ENCODE measurements at places on chromosomes 2 and 18.

DNA sequence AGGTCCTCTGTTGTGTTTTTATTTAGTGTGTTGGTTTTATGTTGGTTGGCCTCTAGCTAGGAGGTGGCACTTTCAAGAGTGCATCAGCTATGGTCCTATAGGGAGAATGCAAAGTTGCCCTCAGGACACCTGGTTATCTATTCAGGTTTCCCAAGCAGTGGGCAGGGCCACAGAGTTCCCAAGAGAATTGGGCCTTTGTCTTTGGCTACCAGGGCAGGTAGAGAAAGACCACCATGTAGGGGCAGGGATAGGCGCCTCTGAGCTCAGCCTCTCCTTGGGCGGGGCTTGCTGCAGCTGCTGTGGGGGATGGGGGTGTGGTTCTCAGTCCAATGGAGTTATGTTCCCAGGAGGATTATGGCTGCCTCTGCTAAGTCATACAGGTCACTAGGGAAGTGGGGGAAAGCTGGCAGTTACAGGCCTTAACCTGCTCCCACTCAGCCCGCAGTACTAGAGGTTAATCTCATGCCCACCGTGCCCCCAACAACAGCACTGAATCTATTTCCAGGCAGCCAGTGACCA lies 26.0 kb downstream of the ABCB11 start:
- no peak for DNase-seq

DNA sequence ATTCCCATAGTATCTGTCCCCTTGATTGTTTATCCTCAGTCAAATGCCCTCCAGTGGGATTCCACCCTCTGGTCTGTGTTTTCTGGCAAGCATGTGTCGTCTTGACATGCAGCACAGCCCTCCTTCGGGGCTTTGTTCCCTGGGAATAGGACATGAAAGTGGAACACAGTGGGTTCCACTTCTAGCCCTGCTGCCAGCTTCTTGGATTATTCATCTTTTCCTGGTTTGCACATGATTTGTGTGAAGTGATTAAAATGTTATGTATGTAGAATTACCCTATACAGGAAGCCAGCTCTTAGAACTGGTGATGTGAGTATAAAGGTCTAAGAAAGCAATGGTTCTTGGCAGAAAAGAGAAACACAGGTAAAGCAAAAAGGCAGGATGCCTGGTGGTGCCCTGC lies 142.3 kb downstream of the TANC1 start:
- no peak for DNase-seq

- no peak for DNase-seq
Measured at GRCh38 chr2:111176867-111177266, 56.2 kb downstream of the BCL2L11 start.

DNA sequence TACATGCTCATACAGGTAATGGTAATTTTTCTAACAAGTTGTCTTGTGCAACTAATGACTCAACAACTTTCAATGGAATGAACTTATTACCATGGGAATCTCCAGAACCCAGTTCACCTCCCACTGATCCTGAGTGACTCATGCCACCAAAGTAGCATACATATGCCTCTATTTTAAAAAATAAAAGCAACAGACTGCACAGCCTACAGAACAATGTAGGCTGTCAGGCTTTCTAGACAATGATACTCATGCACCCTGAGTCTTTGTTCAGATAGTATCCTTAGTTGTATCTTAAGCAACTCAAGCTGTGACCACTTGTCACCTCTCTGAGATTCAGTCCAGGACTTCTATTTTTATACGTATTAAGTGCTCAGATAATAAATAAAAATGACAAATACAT lies 531.0 kb upstream of the SETBP1 start:
- no peak for DNase-seq

DNA sequence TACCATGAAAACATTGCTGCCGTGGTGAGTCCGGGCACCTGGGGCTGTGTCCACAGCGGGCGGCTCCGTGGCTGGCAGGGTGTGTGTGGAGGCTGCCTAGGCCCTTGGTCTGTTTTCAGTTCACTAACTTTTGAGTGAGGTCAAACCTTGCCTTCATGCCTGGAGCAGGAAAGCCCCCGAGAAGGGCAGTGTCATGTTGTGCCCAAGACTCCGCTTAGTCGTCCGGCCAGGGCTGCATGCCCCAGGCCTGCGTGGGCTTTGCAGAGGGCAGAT lies 24.1 kb downstream of the MAL start:
- no peak for DNase-seq

DNA sequence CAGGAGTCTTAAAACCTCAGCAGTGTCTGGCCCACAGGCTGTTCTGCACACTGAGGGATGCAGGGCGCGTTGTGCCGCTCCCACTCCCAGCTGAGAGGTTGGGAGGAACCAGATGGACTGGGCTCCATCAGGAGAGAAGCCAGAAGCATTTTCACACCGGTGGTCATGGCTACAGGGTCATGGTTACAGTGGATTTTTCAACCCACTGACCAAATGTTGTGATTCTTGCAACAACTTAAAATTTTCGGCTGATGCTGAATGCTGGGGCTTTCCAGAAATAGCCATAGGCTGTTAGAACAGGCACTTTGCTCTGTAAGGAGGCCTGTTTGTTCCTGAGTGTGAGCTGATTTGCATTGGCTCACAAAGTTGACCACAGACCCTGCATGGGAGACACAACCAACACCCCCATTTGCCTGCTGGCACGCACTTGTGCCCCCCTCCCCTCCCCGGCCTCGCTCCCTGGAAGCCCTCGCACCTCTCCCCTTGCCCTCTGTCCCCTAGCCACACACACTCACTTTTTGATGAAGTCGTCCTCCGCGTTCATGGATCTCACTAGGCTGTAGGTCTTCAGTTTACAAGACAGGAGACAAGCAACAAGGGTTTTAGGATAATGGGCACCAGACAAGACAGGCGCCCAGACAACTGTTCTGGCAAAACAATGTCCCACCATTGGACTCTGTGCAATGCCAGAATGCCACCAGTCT lies 3.4 kb downstream of the LPIN1 start:
- no peak for DNase-seq

DNA sequence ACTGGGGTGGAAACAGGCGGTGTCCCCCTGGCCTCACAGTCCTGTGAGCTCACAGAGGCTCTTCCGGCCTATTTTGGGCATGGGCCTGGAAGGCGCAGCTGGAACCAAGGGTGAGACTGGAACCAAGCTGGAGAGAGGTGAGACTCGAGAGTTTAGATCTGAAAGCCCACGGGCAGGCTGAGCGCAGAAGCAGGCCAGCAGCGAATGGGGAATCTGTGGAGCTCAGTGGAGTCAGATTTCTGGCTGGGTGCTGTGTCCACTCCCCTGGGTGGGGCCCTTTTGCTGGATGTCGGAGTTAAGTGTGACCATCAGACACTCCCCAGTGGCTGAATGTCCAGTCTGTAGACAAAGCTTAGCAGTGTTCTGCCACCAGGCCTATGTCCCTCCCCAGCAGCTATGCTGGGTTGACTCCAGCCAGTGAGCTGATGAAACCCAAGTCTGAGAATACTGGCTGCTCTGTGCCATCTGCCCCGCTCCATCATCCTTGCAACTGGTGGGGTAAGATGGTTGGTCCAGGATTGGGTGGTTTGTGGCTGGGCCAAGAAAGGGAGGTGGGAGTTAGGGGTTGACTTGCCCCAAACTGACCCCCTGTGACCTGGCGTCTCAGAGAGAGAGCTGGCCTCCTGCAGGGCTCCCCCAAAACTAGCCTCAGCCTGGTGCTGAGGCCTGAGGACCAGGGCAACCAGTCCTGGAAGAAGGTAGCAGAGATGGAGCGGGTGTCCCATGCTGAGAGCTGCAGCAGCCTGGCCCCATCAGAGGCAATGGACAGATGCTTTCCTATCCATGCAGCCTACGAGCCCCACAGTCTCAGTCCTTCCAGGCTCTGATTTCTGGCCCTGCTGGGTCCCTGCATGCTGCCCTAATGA lies 34.4 kb downstream of the CYP26B1 start:
- no peak for DNase-seq

GRCh38 chr2:12676771-12677170 lies 40.0 kb upstream of the TRIB2 start:
- DNase-seq: no peak

- DNase-seq: no peak
Measured at GRCh38 chr2:34652636-34653035, 1053.5 kb upstream of the FAM98A start.

DNA sequence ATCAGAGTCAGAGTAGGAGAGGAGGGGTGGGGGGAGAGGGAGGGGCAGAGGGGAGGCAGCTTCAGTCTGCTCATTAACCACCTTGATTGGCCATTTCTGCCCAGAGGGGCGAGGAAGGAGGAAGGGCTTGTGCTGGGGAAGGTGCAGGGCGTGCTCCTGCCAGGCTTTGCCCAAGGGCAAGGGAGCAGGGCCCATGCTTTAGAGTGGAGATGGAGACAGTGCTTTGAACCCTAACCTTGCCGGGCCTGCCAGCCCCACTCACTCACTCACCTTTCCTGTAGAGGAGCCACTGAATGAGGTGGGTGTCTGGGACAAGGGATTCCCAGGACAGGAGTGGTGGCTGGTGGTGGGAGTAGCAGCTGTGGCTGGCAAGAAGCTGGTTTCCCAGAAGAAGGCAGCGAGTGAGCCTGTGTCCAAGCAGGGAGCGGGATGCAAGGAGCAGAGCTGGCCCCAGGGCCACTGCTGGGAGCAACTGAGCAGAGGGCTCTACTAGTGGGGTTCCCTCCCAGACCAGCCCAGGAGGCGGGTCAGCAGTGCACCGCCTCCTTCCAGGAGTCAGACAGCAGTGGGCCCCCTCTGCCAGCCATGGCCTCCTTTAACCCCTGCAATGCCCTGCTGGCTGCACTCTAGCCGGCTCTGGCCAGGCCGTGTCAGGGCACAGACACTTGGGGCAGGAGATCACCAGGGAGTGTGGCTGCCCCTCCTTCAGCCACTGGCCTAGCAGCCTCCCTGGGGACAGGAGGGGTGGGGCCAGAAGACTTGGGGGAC lies 3.6 kb upstream of the RUFY4 start:
- DNase-seq: no peak

DNA sequence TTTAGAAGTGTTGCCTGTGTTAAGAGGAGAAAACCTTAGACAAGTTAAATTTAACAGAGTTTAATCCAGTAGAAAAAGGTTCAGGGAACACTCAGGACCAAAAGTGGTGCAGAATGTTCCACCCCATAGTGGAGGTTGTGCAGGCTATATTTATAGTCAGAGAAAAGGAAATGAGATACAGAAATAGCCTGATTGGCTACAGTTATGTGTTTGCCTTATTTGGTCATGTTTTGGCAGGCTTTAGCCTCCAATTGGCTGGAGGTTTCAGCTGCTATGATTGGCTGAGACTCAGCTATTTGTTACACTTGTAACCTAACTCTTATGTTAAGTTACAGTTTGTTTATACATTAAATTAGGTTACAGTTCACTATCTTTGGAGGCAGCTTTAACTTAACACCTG lies 4.2 kb downstream of the STAMBP start:
- DNase-seq: no peak

DNA sequence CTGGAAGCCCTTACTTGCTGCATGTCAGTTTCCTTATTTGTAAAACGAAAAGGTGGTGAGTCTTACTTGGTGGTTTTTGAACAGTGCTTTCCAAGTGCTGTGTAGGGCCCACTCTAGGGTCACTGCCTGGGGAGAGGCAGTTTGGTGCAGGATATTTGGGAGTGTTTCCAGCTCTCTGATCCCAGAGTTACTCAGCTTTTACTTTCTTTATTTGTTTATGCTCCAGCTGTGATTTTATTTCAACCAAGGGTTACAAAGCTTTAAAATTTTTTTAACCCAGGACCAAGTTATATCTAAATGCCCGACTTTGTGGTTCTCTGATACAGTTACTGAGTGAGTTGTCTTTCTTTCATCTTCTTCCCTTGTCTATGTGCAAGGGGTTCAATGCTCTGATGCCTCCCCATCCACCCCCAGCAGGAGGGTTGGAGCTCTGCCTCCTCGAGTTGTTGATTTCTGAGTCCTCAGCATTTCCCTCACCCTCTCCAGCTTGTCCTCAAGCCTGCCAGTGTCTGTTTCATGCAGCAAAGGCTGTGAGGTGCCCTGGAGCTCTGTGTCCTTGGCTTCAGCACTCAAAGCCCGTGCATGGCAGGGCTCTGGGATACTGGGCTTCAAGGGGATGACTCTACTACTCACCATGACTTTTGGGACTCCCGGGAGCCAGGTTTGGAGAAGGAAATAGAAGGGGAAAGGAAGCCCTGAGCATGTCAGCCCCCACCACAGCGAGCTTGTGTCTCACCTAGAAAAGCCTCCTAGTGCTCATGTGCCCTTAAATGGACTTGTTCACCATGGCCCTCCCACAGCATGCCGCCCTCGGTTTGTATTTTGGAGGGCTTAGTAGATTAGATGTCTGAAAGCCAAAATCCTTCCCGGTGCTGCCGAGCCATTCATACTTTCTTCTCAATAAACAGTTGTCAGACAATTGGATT lies 236.8 kb downstream of the SETBP1 start:
- DNase-seq: no peak

- DNase-seq: no peak
Measured at GRCh38 chr2:227827143-227827542, 13.5 kb downstream of the CCL20 start.

DNA sequence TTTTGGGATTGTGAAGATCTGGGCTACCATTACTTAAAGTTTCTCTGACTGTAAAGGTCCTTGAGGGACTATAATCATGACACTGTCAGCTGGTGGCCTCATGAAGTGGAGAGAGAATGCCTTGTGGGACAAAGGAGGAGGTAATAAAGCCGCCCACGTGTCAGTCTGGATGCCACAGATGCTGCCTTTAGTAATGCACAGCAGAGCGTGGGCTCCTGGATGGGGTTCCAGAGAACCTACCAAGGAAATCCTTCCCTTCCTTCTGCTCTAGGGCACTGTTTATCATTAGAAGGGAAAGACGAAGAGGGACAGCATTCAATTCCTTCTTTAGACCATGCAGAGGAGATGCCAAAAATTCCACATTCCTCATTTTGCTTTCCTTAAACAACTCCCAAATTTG lies 63.5 kb downstream of the COL5A2 start:
- no peak for DNase-seq

DNA sequence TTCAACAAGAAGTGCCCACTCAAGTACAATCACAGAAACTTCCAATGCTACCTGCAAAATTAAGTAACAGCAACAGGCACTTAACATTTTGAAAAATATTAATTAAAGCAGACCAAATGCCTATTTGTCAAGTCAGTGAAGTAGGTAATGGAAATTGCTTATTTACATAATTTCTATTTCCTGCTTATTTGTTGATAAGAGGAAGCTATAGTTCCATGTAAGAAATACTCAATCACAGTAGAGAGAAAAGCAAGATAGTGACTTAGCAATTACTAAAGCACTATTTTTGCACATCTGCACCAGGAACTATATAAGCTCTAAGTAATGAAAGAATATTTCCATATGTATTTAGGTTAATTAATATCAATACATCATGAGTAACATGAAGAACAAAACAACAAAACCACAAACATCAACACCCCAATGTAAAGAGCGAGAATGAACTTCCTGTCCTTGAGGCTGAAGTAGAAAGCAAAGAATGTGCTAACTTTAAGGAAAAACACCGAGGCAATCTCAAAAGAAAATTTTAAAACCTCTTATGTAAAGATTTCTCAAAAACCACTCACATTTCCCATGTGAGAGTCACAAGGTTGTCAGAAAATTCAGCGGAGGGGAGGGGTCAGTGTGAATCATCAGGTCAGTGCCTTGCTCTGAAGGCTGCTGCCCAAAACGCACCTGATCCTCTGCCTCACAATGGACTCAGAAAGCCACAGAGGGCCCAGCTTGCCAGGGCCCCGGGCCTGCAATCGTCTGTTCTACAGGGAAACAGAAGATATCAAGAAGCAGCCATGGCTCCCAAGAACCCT lies 12.5 kb downstream of the NPC1 start:
- DNase-seq: peak; percentile 19

- no peak for DNase-seq
Measured at GRCh38 chr2:120591572-120591971, 144.1 kb upstream of the GLI2 start.

GRCh38 chr2:128716299-128716721 lies 397.6 kb upstream of the HS6ST1 start:
- no peak for DNase-seq

GRCh38 chr2:28901841-28902240 lies 7.4 kb downstream of the WDR43 start:
- DNase-seq: no peak
